ENCODE measurements at places on chromosomes 4 and X.

DNA sequence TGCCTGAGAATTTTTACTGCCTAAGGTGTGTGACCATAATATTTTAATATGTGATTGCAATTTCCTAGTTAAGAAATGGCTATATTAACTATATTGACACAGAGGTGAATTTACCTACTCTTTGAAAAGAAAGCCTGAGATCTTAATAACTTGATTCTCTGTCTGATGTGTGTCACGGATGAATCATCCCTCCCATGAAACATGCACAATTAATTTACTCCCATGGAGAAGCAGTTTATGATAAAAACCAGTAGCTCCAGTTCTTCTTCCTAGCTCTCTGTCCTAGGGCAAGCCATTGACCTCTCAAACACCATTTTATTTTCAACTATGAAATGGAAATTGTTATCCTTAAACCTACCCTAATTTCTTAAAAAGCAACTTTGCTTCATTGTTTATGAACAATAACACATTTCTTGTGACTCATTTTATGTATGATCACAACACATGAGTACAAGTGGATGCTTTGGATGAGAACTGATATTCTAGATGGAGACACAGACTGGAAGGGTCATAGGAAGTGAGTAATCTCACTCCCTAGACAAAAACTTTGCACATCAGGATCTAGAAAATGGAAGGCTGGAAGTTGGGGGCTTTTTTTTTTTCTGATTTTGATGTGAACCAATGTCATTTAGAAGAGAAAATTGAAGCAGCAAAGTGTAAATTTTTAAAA is 438.3 kb downstream of the GPAT3 start:
- DNase-seq = no peak

DNA sequence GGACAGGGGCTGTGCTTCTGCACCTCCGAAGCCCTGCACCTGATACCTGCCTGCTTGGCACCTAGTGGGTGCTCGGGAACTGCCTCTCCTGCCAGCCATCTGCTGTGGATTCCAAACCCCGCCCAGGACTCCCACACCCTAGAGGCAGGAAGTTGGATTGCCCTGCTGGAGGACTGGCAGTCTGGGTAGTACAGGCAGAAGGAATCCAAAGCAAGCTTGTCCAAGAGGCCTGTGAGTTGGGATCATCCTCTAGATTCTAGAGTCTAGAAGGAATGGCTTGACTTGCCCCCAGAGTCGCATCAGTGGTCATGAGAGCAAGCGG is 64.6 kb upstream of the MTM1 start:
- DNase-seq = no peak

DNA sequence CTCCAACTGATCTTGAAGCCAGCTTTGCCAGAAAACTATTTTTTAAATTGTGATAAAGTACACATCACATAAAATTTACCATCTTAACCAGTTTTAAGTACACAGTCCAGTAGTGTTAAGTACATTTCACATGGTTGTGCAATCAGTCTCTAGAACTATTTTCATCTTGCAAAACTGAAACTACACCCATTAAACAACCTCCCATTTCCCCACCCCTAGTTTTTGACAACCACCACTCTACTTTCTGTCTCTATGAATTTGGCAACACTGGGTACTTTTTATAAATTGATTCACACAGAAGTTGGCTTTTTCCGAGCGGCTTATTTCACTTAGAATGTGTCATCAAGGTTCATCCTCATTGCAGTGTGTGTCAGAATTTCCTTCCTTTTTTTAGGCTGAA is 31.0 kb downstream of the TRPC5 start:
- DNase-seq = peak; percentile 58

- no peak for DNase-seq
Observed at GRCh38 chr4:86946868-86947500, 12.2 kb downstream of the AFF1 start.

DNA sequence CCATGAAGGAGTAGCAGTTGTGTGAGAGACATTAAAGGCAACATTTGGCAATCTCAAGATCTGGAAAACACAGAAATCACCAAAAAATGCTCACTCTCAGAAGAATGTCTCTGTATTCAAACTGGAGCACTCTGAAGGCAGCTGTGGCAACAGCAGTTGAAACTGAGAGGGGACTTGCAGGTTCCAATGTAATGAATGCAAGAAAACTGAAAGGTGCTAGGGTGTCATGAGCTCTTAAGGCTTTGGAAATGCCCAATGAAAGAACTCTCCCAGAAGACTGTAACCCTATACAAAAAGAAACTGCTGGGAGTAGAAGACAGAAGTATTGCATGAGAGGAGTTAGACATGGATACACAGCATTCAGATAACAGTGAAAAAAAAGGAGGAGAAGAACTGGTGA is 118.2 kb upstream of the HTR2C start:
- no peak for DNase-seq

- DNase-seq = no peak
Observed at GRCh38 chr4:109301651-109302360, 652 bp downstream of the COL25A1 start.

DNA sequence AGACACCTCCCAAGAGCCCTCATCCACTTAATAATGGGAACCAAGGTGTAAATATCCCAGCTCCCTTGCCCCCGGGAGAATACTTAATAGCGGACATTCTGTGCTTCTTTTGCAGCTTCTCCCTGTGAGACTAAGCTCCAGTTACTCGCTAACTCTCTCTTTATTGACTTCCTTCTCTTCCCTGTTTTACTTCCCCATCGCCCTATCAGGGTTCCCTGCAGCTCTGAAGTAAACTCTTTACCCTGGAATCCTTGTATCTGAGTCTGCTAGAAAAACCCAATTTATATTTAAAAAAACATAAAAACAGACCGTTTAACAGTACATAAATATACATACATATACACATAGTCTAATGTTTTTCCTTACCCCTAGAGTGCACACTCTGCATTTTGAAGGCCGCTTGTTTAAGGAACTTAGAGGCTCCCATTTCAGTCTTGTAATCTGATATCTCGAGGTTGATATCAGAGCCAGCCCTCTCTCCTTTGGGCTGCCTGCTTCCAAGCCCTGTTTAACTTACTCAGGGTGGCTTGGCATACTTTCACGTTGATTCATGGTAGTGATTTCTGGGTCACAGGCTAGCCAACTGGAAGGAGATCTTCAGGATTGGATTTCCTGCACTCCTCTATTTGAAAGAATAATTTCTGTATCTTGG is 177.4 kb upstream of the SCML1 start:
- DNase-seq = no peak

DNA sequence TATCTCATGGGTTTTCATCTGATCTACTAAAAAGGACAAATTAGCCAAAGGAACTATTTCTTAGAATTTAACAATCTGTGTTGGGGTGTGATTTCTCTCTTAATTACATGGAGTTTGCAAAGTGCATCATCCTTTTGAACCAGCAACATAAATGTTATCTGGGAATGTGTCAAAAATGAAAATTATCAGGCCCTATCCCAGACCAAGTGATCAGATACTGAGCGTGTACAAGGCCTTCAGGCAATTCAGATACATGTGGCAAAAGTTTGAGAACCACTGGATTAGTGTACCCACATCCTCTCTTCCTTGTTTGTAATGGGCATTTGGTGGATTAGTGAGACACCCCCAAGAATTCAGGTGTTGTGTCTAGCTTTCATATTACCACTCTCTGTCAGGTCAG is 3.8 kb downstream of the SH3D19 start:
- DNase-seq = no peak

DNA sequence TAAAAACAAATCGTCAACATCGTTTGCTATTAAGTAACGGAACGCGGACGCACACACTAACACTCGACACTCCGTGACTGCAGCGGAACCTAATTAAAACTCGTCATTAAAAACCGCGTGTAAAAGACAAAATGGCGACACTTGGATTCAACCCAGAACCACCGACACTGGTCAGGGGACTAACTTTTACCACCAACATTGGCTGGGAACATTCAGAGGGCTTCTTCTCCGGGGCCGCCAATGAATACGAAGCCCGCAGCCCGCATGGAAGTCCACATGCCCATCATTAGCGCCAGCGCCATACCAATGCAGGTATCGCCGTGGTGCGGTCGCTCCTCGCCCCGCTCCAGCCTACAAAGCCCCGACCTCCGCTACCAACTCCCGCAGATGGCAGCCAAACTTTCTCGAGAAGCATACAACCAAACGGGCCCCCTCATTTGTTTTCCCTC is 498 bp downstream of the RBMX start:
- peak; percentile 40 for DNase-seq

- DNase-seq = no peak
Observed at GRCh38 chrX:72095370-72095769, 36.3 kb downstream of the RTL5 start.

- DNase-seq = no peak
Observed at GRCh38 chrX:156002507-156002906, 5.0 kb downstream of the IL9R start.

DNA sequence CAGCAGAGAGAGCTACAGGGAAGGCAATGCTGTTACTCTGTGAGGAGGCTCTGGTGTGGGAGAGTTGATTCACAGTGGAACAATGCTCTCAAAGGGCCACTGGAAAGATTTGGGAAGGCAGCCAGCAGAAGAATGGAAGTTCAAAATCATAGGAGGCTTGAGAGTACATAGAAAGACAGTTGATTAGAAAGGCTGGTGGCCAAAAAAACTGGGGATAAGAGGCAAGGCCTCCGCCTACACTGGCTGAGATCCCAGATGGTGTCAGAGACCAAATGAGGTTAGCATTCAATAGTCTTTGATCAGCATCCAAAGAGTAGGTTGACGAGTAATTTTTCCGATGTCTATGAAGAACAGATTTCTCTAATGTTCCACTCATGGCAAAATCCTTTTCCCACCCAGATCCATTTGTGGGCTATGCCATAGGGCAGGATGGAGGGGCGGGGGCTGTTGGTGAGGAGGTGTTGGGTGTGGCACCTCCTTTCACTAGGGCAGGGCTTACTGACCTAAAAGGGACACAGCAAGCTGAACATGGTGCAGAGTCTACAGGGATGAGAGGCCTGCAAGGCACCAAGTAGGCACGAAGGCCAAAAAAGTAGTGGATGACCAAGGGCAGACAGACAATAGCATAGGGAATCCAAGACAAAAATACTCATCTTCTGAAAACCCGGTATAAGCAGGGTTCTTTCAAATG is 15.1 kb downstream of the TEC start:
- DNase-seq = no peak

DNA sequence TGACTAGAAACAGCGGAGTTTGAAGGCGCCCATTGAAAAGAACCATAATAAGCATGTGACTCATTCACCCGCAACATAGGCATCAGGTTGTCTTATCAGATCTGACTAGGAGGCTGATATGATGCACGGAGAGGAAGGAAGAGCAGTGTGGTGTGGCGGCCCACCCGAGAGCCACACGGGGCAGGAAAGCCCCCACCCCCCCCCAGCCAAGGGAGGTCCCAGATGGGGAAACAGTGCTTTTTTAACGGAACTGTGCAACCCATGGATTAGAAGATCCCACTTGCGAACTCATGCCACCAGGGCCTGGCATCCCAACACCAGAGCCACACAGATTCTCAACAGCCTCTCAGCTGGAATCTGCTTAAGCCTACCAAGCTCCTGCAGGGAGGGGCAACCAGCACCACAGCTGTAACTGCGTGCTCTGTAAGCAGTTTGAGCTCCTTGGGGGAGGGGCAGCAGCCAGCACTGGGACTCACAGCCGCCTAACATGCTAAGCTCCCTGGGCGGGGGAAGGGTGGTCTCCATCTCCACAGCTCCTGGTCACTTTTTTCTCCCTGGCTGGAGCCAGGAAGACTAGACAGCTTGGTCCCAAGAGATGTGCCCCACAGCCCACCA is 466.2 kb downstream of the PDGFC start:
- no peak for DNase-seq

DNA sequence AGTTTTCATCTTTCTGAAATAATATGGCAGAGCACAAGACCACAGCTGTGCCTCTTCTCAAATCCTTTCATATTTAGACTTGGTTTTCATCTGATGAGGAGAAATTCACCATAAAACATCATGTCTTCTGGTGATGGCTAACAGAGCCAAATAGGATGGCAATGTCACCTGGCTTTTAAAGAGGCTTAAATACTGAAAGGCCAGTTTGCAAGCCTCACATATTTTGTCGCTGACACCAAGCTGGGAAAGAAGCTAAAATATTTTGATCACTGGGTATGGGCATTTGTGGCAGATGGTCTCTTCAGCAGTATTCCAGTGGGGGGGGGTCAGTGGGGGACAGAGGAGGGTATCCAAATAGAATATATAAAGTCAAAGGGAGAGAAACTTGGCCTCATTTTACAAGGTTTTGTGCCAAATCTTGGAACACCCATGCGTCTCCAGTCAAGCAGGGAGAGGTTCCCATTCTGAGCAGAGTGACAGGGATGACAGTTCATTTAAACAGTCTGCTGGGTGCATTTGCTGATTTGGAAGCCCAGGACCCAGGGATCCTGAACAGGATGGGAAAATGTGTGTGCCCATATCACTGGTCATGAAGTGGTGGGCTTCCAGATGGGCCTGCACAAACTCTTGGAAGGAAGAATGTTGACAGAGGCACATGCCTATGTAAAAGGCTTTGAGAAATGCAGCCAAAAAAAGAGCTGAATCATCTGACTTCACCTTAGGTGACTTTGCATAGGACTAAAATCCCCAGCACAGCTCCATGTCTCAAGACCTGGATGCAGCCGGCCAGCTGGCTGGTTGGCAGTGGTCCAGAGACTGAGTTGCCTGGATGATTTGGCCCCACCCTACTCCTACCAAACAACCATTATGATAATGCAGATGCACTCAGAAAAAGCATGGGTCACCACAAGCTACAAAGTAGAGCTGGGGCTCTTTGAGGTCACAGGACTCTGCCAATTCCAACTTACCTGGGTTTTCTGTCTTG is 484.4 kb upstream of the NR3C2 start:
- DNase-seq = no peak

DNA sequence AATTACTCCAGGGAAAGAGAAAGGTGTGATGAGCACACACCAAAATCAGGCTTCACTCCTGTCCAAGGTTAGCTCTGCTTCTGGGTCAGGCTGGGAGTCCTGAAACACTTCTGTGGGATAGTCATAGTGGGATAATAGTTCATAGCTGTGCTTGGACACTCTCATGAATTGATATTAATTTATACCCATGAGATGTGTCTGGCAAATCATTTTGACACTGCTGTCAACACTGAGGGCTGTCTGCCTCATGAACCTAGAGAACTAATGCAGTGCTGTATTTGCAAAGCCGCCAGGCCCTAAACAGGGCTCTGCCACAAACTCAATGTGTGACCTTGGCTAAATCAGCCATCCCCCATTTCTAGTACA is 24.5 kb upstream of the PGRMC1 start:
- DNase-seq = no peak

DNA sequence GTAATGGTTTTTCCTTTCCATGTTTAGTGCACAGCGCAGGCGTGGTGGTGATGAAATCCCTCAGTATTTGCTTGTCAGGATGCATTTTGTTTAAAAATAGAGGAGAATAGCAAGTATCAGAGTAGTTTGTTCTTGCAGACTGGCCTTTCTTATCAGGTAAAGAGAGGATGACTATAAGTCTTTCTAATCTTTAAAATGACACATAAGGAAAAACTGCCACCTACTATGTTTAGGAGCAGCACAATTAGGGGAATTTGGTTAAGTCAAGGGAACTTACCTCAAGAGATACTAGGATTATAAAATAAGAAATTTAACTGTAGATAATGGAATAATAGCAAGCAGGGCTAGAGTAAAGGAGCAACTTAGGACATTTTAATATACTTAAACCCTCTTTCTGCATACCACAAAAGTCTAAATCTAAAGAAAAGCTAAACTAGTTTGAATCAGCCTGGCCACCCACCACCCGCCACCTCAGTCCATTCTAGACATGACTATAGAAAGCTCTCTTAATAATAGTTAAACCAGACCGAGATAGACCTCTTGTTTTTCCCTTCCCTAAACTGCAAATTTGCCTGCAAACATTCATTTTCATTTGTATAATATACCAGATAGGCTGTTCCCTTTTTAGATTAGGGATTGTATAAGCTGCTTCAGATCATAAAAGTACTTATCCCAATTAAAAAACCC is 62.0 kb downstream of the APOOL start:
- no peak for DNase-seq
